ENCODE measurements at places on chromosomes 3 and 15.

DNA sequence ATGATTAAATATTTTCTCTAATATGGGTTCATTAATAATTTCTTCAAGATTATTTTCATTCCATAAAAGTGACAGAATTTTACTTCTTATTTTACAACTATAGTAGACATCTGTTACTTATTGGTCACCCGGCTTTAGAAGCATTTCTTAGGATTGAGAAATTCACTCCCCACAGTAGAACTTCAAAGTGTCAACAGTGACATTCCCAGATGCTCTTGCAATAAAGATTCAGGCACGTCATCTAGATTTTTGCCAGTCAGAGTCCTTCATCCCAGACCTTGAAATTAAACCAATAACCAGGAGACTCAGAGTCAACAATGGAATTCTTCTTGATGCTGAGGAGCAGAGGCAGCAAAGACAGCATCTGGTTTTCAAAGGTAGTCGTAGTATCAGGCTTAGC, 190.8 kb downstream of the VGLL3 start:
- no peak overlapping the region for H3K27ac ChIP-seq
- H3K4me1 ChIP-seq = no peaks in the 10 kb centered on the region
- no peaks in the 10 kb centered on the region for H3K36me3 ChIP-seq
- H3K27me3 ChIP-seq = no peaks in the 10 kb centered on the region

DNA sequence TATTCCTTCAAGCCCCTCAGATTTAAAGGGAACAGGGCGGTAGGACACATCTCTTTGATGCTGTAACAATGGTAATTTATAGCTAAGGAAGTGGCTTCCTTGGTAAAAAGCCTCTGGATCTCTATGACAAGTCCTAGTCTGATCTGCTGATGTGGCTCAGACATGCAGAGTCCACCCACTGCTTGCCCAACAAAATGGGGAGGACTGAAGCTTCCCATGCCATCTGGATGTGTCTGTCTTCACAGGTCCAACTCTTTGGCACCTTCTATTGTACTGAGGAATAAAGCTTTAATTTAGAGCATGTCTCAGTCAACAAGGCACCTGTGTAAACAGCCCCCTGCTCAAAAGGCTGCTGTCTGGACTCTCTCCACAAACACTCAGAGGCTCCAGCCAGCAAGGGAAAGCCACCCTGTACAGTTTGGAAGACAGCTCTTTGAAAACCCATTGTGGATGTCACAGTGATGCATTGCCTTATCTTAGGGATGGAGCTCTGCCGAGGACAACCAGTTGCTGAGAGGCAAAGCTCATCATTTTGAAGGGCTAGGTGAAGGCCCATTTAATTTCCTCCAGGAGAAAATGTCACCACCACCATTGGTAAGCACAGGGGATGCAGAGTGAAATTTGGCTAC, 348.6 kb upstream of the GRM7 start:
- no peak overlapping the region for H3K4me3 ChIP-seq
- DNase-seq = no peak
- H3K4me1 ChIP-seq = no peaks in the 10 kb centered on the region

GRCh38 chr15:47961401-47962090, 159.2 kb upstream of the SLC24A5 start:
- H3K36me3 ChIP-seq = no peaks in the 10 kb centered on the region
- DNase-seq = peak; percentile 36
- peak overlapping the region; percentile 43 for H3K4me3 ChIP-seq
- H3K4me1 ChIP-seq = peaks cover 33% of the 10 kb centered on the region
- H3K27ac ChIP-seq = peak overlapping the region; percentile 5

GRCh38 chr15:72197460-72198355, at the start of gene GRAMD2A:
Gene GRAMD2A, minus strand, starts transcription at chr15:72197787.
- no peak for DNase-seq
- H3K4me3 ChIP-seq = peak within 1 kb of the TSS; percentile 55
- H3K36me3 ChIP-seq = peaks cover 50% of the 10 kb centered on the region
- peaks cover 6% of the 10 kb centered on the region for H3K27me3 ChIP-seq

- H3K36me3 ChIP-seq = peaks cover under 1% of the 10 kb centered on the region
- no peaks in the 10 kb centered on the region for H3K27me3 ChIP-seq
- H3K27ac ChIP-seq = peak overlapping the region; percentile 95
- peak overlapping the region; percentile 54 for H3K4me3 ChIP-seq
- H3K4me1 ChIP-seq = peaks cover 72% of the 10 kb centered on the region
- DNase-seq = peak; percentile 31
Measured at GRCh38 chr3:157128771-157129681, 30.9 kb downstream of the CCNL1 start.

- H3K4me3 ChIP-seq = peak overlapping the region; percentile 42
- peak overlapping the region; percentile 52 for H3K27ac ChIP-seq
- DNase-seq = no peak
- H3K36me3 ChIP-seq = peaks cover 32% of the 10 kb centered on the region
Measured at GRCh38 chr3:188432802-188433520, 279.0 kb downstream of the LPP start.

DNA sequence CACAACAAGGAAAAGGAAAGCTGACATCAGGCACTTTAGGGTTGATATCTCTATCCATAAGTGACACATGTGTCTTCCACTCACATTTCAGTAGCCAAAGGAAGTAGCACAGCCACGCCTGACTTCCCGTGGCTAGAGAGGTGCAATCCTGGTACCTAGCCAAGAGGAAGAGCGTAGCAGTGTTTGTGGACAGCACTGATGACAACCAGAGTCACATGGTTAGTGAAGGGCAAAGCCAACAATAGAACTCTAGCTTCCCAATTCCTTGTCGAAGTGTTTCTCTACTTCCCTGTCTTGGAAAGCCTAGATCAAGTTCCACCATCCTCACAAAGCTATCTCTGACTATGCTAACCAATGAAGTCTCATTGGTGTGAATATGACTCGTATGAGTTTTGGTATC, 189.2 kb downstream of the RSL24D1 start:
- H3K4me1 ChIP-seq = no peaks in the 10 kb centered on the region
- no peaks in the 10 kb centered on the region for H3K36me3 ChIP-seq
- no peaks in the 10 kb centered on the region for H3K27me3 ChIP-seq
- no peak overlapping the region for H3K27ac ChIP-seq

DNA sequence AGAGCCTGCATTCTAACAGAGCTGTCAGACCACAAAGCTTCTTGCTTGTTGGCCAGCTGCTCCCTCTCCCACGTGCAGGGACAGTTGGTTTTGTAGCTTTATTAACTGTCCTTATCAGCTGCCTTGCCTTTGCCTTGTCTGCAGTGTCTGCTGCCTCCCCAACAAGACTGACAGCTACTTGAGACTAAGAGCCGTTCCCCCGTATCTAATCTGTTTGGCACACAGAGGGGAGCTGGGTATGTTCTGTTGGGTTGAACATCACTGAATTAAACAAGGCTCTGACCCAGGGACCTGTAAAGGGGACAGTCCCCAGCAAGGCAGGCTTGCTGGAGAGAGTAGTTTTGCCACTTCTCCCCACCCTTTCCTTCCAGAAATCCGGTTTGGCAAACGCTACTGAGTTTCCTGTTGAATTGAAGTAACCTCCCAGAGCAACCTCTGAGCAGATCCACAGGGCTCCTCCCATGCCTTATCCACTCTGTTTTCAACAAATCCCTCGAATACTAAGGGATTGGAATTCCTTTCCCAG, 116.1 kb downstream of the ANP32A start:
- DNase-seq = no peak
- H3K27me3 ChIP-seq = peaks cover 11% of the 10 kb centered on the region
- H3K36me3 ChIP-seq = no peaks in the 10 kb centered on the region
- H3K4me3 ChIP-seq = no peak overlapping the region

DNA sequence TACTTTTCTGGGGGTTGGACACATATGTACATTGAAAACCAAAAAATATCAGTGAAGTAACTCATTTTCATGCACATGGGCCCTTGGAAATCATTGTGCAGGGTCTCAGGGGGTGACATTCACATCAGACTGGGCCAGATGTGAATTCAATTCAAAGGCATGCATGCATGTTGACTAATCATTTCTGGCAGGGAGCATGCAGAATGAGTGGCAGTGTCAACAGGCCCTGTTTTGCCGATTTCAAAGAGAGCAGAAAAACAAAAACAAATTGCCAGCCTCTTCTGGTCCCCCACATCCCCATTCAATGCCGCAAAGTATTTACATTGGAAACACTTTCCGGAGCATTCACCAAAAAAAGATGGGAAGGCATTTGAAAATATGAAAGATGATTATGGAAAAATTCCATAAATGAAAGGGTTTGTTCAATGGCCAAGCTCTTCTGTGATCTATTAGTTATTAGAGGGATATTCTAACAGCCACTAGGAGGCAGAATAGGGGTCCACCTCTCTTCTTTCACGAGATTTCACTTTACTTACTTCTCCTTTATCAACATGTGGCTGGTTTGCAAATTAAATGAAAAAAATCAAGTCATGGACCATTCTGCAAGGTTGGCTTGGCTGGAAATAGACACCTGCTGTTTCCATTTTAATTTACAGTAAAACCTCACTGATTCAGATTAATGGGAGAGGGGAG, 119.9 kb upstream of the FEZF2 start:
- no peak for DNase-seq
- H3K4me1 ChIP-seq = no peaks in the 10 kb centered on the region
- H3K27ac ChIP-seq = no peak overlapping the region
- H3K4me3 ChIP-seq = no peak overlapping the region

DNA sequence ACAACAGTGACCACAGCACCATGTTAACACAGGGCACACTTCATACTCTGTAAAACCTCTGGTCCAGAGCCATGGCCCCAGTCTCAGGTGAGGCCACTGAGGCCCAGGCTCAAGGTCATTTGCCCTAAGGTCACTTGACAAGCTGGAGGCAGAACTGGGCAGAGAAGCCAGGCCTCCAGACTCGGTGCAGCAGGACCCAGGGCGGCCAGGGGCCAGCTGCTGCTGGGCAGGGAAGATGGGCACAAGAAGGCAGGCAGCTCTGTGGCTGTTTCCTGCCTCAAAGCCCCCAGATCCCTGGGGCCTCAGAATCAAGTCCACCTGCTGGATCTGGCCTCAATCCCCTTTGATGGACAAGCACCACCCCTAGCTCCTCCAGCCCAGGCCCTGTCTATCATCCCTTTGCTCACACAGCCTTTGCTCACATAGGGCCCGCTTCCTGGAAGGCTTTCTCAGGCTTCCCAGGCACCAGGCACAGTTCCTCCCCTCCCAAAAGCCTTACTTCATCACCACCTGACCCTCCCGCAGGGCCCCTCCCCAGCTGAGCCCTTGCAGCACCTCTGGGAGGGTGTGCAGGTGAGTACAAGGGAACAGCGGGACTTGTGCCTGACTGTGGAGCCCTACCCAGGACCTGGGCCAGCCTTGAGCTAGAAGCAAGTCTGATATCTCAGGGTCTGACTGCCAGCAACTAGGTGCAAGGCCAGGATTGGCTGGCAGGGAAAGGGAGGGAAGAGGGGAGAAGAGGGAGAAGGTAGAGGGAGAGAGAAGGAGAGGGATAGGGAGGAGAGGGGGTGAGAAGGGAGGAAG, 38.0 kb upstream of the LINGO1 start:
- DNase-seq = no peak
- no peaks in the 10 kb centered on the region for H3K36me3 ChIP-seq
- H3K4me1 ChIP-seq = no peaks in the 10 kb centered on the region

GRCh38 chr15:25838191-25838870, 24.8 kb downstream of the ATP10A start:
- no peak for DNase-seq
- H3K4me3 ChIP-seq = no peak overlapping the region
- H3K4me1 ChIP-seq = peaks cover 37% of the 10 kb centered on the region
- H3K36me3 ChIP-seq = peaks cover 43% of the 10 kb centered on the region

- H3K4me1 ChIP-seq = peaks cover 14% of the 10 kb centered on the region
- H3K4me3 ChIP-seq = peak within 1 kb of the TSS; percentile 69
Measured at GRCh38 chr3:99638167-99638948, at the start of gene COL8A1. Gene COL8A1, plus strand, starts transcription at chr3:99638594. Its CDS starts 152,089 bp downstream, at chr3:99790683.

DNA sequence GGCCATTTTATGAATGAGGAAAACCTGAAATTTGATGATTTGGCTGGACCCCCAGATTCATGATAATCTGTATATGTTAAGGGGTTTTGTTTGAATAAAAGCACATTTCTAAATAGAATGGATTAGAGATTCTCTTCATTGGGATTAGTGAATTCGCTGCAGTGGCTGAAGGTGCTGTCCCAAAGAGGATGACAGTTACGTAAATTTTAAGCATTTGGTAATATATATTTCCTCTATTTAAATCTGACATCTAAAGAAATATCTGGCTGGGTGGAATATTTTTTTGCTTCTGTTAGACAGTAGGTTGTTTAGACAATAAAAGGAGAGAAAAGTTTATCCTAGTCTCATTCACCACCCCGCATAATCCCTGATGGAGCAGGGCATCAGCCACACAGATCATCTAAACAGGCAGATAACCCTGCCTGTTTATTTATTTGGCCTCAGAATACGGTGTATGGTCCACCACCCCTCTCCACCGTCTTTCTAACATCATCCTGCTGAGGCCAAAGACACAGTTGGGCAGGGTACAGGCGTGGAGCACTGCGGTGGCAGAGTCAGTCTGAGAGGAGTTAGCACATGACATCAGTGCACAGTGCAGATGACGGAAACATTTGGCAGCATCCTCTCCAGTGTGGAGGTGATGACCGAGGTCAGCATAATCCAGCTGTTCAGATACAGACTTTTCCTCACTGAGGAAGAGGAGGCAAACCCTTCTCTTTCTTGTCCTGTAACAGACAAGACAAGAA, 20.4 kb upstream of the NFKBIZ start:
- peak overlapping the region; percentile 93 for H3K4me3 ChIP-seq
- peaks cover 69% of the 10 kb centered on the region for H3K4me1 ChIP-seq
- H3K27ac ChIP-seq = peak overlapping the region; percentile 98
- peaks cover 69% of the 10 kb centered on the region for H3K36me3 ChIP-seq
- H3K27me3 ChIP-seq = no peaks in the 10 kb centered on the region

DNA sequence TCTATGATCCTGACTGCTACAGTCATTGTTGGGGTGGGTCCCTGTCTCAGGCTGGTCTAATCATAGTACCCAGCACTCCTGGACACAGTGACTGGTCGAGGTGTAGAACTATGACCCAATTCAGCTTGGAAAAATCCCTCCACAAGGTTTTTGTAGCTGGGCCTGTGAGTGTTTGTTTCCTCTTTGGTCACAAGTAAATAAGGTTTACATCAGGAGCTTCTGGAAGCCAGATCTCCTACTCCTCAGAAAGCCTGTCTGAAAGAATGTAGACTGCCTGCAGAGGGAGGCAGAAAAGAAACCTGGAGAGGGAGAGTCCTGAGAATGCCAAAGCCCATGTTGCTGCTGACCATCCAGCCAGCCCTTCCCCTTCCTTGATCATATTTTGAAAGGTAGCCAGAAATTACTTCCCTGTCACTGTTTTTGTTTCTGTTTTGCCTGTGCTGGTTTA, 123.2 kb downstream of the RAP2B start:
- H3K27me3 ChIP-seq = no peaks in the 10 kb centered on the region
- peak overlapping the region; percentile 10 for H3K27ac ChIP-seq
- H3K4me3 ChIP-seq = no peak overlapping the region
- no peaks in the 10 kb centered on the region for H3K36me3 ChIP-seq
- no peak for DNase-seq

- H3K4me3 ChIP-seq = no peak overlapping the region
- H3K27ac ChIP-seq = no peak overlapping the region
- H3K4me1 ChIP-seq = no peaks in the 10 kb centered on the region
- peaks cover 8% of the 10 kb centered on the region for H3K27me3 ChIP-seq
- H3K36me3 ChIP-seq = no peaks in the 10 kb centered on the region
Measured at GRCh38 chr15:62976301-62976881, 66.2 kb upstream of the TPM1 start.

- no peaks in the 10 kb centered on the region for H3K4me1 ChIP-seq
- H3K36me3 ChIP-seq = no peaks in the 10 kb centered on the region
- no peak for DNase-seq
- H3K27ac ChIP-seq = no peak overlapping the region
Measured at GRCh38 chr3:53412953-53413352, 65.6 kb upstream of the DCP1A start.

All from activated T-helper 2 cell treated with anti-CD3 and anti-CD28 coated beads, Interferon-gamma antibody, Interleukin-2, Interleukin-4, amounts not matched to agents 10 μg/mL and 5 μg/mL and 100 μg/mL, durations not matched to agents 14 hours and 24 hours and 36 hours (primary cell).